Midbrain (tissue), 1 donor: ENCODE measurements at places on chromosomes 3 and 15.

- peak; percentile 50 for DNase-seq
Observed at GRCh38 chr3:179921500-179921899, 115.2 kb downstream of the PEX5L start.

GRCh38 chr3:129314386-129315222, 35.9 kb downstream of the HMCES start:
- DNase-seq = peak; percentile 87

DNA sequence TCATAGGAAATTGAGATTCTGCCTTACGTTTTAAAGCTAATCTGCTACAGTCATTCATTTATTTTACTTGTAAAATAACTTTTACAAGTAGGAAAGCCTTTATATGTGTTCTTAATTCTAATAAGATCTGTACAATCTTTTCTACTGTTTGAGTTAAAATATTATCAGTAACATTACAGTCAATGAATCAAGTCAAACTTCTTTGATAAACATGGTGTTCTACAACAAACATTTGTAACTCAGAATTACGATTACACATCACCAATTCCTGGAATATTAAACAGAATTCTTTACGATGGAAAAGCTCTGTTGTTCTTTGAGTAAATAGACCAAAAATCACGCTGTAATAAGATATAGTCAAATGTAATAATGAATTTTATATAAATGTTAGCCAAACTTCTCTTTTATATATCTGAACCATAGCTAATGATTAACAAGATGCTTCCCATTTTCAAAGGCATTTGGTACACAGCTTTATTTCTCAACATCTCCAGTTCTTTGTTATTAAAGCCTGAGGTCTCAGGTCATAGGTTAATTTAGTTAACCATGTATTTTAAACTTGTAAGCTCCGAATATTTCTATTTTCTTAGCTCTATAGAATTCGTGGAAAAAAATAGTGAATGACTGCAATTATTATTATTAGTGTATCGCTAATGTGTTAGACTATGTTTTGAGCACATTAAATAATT, 232.4 kb downstream of the NAALADL2 start:
- no peak for DNase-seq

DNA sequence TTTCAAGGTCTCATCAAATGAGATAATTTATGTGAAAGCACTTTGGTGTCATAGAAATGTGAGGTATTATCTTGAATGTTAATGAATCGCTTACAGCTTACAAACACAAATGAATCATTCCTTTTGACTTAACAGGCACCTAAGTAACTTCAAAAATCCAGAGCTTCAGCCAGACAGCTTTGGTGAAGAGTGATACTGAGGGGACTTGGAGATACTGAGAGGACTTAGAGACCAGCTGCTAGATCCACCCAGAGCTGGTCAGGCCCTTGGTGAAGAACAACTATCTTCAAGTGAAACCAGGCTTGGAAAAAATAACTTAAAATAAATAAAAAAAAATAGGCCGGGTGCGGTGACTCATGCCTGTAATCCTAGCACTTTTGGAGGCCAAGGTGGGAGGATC, 16.2 kb upstream of the ZFYVE19 start:
- DNase-seq = no peak
